ENCODE measurements at places on chromosomes 2 and 18.

DNA sequence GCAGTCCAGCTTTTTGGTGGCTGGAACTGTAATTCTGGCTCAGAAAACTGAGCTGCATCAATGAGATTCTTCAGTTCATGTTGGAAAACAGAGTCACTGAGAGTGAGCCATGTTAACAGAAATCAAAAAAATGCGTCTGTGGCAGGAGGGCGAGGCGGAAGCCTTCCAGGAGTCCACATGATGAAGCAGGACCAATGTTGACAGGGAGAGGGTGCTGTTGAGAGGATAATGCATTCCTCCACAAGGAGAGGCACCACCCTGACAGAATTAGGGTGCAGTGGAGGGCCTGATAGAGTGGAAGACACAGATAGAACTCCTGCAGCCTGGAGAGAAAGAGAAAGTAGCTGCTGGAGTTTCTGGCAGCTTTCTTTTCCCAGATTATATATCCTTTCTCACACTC, 111.5 kb downstream of the MGAT5 start:
- DNase-seq, result no peak

DNA sequence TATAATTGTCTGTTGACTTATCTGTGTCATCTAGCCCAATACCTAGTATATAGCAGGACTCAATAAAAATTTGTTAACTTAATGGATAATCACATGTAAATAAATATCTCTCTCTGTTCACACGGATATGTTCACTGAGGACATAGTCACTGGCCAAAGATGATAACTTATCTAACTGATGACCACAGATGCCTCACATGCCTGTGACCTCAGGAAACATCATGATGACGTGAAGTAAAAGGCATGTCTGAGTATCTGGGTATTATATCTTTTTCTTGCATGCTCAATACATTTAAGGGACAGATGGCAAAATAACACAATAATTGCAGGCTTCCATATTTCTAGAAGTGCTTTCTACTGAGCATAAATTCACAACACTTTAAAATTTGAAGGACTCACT, 41.4 kb upstream of the PARD3B start:
- no peak for DNase-seq

- peak; percentile 46 for DNase-seq
Measured at GRCh38 chr2:25664183-25664964, 9.0 kb downstream of the DTNB start.

DNA sequence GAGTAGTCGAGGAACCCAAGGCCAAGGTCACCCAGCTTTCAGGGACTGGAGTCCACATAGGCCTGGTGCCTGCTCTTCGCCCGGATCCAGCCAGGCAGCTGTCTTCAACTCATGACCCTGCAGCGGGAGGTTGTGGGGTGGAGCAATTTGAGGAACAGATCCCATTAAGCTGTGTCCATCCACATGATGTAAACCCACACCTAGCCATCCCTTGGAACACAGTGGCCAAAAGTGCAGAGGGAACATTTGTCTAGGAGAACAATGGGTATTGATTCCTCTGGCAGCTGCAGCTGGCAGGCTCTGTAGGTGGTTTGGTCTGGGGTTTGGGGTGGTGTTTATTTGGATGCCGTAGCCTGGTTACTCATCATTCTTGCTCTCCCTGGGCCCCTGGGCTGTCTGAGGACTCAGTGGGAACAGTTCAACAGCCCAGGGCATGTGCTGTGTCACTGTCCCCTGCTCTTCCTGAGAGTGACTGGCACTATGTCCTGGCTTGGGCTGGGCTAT, 99.4 kb downstream of the TFCP2L1 start:
- DNase-seq, result no peak

Measured in skin of body (tissue), 3 donors.